NCI-H187 treated with DMSO at 0.1 percent for 48 hours (cell line): ENCODE measurements at places on chromosomes 1 and 21.
A peak's percentile ranks its signal among the peaks of the same experiment; 100 is the strongest.

GRCh38 chr1:45243476-45244343 lies 37.3 kb upstream of the ZSWIM5 start:
- no peak for DNase-seq

DNA sequence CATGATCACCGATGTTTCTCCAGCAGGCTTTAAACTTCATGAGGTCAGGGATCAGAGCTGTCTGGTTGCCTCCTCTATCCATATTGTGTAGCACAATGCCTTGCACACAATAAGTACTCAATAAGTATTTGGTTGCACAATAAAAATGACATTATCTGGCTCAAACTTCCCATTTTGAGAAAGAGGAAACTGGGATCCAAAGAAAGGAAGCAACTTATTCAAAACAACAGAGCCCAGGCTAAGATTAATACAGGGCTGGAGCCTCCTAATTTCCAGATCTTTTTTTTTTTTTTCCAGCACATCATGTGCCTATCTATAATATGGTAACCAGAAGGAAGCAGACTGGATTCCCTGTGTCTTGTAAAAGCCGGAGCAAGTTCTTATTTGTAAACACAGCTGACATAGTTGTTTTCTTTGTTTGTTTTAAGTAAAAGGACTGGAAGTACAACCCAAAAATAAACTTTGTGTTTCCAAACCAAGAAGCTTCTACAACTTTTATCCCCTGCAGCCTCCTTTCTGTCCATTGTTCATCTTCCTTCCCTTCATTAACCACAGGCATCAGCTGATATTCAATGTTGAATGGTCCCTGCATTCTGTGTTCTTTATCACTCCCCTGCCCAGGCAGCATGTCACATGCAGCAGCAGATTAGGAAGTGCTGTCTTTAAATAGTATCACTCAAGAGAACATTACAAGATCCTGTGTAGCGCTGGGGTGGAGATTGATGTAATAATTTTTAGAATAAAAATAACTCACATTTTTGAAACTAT lies 71.2 kb upstream of the HOOK1 start:
- DNase-seq: no peak

GRCh38 chr1:150516050-150516591 lies 569 bp downstream of the FALEC start:
- DNase-seq: peak; percentile 30

DNA sequence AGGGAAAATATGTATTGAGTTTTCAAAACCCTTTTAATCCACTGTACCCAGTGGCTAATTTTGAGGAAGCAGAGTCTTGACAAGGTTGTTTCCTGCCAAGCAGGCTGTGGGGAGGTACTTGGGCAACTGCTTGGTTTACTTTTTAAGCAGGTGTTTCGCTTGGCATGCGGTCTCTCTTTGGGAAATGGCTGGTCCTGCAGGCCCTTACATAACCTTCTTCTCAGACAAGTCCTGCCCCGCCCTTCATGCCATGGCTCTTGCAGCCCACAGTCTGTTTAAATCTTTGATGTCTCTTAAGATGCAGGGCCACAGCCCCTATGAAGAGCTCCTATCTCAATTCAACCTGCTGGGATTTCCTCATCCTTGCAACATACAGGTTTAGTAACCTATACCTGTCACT lies 36.0 kb upstream of the ABCD3 start:
- DNase-seq: no peak

DNA sequence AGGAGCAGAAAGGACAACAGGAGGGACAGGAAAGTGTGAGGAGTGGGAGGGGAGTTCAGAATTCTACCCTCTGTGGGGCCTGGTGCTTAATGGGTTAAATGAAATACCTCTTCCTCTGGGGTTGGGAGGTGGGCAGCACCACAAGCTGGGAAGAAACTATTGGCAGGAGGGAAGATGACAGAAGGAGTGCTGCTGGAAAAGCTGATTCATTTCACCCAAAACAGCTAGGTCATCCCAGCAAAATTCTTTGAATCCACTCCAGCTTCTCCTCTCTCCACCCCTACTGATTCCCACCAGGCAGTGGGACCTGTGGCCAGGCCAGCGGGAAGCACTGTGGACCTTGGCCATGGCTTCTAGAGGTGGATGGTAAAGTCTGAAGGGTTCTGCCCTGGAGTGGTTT lies 12.8 kb downstream of the BCAN start:
- no peak for DNase-seq

GRCh38 chr21:37829447-37829846 lies 86.8 kb downstream of the KCNJ6 start:
- DNase-seq: no peak
